ENCODE measurements at places on chromosomes 12 and 14.

GRCh38 chr14:64910847-64911495 is 3.3 kb upstream of the CHURC1 start:
- no peak for DNase-seq

DNA sequence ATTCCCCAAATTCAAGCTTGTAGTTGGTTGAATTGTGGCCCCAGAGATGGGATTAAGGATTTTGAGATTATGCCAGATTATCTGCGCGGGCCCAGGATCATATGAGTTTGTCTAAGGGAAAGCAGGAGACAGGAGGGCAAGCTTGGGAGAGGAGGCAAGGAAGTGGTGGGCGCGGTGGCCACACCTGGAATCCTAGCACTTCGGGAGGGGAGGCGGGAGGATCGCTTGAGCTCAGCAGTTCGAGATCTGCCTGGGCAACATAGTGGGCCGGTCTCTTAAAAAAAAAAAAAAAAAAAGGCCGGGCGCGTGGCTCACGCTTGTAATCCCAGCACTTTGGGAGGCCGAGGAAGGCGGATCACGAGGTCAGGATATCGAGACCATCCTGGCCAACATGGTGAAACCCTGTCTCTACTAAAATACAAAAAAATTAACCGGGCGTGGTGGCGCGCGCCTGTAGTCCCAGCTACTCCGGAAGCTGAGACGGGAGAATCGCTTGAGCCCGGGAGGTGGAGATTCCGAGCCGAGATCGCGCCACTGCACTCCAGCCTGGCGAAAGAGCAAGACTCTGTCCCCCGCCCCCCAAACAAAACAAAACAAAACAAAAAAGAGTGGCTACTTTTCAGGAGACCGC is 881 bp upstream of the PUS1 start:
- no peak for DNase-seq

GRCh38 chr12:127998988-127999387 is 268.0 kb upstream of the TMEM132C start:
- DNase-seq = peak; percentile 20

DNA sequence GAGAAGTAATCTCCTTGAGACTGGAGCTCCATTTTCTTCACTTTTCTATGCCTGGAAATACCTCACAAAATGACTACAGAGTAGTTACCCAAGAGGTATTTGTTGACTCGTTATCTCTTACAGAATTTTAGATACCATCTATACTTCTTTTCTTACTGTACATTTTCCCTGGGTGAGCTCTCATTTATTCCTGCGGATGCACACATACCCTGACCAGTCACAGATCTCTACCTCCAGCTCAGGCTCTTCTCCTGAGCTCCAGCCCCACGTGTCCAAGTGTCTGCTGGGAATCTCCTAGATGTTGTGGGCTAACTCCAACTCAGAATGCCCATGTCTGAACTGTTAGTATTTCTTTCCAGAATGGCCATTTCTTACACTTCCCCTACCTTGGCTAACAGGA is 403.1 kb downstream of the RAD51B start:
- no peak for DNase-seq

DNA sequence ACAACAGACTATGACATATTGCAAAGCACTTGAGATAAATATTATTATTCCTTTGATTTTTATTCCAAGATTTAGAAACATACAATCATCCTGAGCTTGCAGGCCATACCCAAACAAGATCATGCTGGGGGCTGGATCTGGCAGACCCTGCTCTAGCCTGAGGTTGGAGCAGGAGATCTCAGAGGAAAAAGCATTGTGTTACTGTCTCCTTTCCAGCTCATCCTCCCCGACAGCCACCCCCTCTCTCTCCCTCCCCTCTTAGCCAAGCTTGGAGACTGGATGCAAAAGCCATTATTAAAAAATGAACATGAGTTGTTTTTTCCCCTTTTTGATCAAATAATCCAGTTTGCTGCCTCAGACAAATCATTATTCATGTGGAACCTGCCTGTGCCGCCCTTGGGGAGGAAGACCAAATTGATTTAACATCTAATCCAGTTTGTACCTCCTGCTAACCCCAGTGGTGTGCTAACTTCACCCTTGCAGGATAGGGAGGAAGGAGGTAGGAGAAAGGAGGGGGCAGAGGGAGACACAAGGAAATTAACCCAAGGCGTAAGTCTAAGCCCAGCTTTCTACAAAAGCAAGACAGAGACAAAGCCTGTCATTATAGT is 565.8 kb upstream of the TBX3 start:
- no peak for DNase-seq

DNA sequence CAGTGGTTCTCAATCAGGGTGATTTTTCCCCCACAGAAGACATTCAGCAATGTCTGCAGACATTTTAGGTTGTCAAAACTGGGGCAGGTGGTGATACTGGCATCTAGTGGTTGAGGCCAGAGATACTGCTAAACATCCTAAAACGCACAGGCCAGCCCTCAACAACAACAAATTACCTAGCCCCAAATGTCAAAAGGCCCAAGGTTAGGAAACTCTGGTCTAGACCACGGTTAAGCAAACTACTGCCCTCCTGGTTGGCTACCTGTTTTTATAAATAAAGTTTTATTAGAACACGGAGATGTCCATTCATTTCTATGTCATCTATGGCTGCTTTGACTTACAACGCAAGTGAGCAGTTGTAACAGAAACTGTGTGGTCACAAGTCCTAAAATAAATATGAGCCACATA is 186.7 kb downstream of the EFCAB11 start:
- DNase-seq = peak; percentile 32

DNA sequence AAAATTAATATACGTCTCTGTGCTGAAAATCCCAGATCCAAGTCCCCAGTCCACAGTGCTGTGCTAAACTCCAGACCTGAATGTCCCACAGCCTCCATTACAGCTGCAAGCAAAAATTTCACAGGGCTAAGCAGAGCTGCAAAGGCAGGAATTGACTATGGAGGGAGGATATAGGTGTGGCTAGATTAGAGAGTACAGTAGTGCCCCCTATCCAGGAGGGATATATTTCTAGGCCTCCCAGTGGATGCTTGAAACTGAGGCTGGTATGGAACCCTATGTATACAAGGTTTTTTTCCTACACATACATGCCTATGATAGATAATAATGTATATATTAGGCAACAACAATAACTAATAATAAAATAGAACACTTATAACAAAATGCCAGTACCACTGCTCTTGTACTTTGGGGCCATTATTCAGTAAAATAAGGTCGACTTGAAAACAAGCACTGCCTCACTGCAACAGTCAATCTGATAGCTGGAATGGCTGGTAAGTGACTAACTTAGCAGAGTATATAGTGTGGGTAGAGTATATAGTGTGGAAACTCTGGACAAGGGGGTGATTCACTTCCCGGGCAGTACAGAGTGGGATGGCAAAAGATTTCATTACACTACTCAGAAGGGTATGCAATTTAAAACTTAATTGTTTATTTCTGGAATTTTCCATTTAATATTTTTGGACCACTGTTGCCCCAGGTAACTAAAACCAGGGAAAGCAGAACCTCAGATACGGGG is 82.7 kb downstream of the C14orf132 start:
- DNase-seq = no peak

- no peak for DNase-seq
Measured at GRCh38 chr14:22884738-22885523, 1.9 kb downstream of the REM2 start.

GRCh38 chr12:110540048-110540447 is 37.9 kb downstream of the RAD9B start:
- no peak for DNase-seq

GRCh38 chr12:129063600-129063999 is 210.3 kb downstream of the GLT1D1 start:
- DNase-seq = no peak

Measured in fibroblast of skin of left quadriceps (primary cell).